Pons (tissue), 1 donor: ENCODE measurements at places on chromosomes 11 and 22.

DNA sequence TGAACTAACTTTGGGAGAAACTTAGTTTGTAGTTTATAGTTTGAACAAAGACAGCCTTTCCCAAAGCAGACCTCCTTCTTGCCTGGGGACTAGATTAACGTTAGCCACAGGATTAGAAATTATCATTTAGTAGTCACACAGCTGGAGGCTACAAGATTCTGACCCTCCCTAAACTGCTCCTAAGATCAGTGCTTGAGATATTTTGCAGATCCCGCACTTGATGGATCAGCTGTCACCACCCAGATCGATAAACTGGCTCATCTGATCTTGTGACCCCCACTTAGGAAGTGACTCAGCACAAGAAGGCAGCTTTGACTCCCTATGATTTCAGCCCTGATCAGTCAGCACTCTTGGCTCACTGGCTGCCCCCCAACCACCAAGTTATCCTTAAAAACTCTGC, 1.6 kb downstream of the SLC22A24 start:
- DNase-seq: no peak

DNA sequence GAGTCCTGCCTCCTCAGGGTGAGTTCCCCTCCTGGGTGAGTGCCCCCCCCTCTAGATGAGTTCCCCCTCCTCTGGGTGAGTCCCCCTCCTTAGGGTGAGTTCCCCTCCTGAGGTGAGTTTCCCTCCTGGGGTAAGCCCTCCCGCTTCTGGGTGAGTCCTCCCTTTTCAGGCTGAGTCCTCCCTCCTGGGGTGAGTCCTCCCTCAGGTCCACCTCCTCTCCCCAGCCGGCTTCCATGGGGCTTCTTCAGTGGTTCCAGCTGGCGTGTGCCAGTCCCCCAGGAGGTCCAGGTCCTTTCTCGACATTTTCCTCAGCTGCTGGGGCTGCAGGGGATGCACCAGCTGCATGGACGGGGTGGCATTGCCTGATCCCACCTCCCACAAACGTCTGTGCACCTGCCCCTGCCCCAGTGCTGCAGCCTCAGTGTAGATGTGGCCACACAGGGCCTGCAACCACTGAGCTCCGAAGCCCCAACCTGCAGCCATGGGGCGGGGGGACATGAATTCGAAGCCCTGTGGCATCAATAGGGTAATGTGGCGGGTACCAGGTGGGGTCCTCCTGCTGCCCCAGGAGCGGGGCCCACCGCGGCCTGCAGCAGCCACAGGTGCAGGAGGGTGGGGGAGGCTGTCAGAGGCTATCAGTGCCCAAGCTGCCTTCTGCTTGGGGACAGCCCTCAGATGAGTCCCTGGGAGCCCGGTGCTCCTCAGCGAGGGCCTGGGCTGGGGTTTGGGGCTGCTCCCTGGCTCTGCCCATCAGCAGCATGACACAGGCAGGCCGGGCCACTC, 101.3 kb upstream of the FGF3 start:
- no peak for DNase-seq

GRCh38 chr22:35540595-35541253, at the start of gene RASD2:
RASD2 (plus strand) TSS chr22:35540831; CDS start chr22:35546810, 5,979 bp downstream.
- DNase-seq: no peak

GRCh38 chr11:4074266-4074665, 20.3 kb upstream of the RRM1 start:
- no peak for DNase-seq

DNA sequence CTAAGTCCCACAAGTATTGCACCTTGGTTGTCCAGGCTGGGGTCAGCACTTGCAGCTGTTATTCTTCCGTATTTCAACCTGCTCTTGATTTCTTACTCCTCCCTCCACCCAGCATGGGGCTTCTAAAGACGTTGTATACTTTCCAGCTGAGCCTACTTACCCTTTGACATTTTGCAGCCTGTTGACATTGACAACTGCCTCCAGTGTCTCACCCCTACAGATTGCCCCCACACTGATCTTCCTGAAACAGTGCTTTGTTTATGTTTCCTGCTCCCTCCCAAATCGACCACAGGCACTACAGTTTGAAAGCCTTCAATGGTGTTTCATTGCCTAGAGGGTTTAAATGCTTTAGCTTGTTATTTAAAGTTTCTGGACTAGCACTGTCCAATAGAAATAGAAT, 56.6 kb downstream of the FAM83F start:
- no peak for DNase-seq

DNA sequence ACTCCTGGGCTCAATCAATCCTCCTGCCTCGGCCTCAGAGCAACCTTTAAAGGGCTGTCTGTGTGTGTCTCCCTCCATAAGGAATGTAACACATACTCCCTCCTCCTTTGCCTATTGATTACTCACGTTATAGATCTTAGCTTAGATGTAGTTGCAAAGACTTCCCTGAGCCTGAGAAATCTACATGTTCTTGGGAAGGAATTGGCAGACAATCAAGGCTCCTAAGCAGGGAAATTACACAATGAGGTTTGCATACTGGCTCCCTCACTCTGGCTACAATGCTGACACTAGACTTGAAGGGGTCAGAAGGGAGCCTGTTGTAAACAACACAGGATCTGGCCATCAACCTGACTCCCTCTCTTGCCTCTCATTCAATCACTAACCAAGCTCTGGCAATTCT, 5.2 kb upstream of the OLFML1 start:
- DNase-seq: no peak

GRCh38 chr11:18243783-18244362, 4.6 kb downstream of the SAA2 start:
- peak; percentile 49 for DNase-seq

- DNase-seq: no peak
Measured at GRCh38 chr11:77126156-77126775, 1.8 kb upstream of the MYO7A start.

GRCh38 chr11:125750629-125751028, 4.5 kb downstream of the PATE1 start:
- no peak for DNase-seq

GRCh38 chr11:19553683-19554333, 158.8 kb upstream of the NAV2 start:
- DNase-seq: peak; percentile 92

DNA sequence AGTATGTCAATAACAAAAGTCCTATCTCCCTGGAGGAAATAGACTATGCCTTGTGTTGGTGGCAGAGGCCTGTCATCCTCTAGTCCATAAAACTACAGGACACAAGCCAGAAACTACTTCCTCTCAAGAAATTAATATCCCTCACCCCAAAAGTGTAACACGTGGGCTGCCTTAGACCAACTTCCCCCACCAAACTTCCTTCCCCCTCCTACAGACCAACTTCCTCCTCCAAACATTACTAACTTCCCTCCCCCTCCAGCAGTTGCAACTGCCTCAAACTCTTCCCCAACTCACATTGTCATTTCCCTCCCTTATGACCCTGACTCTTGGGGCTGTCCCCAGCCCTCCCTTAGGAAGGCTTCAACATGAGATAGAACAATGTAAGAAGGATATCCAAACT, 6.3 kb downstream of the OR52K2 start:
- DNase-seq: peak; percentile 76

GRCh38 chr22:44576311-44577260, 78.6 kb upstream of the RTL6 start:
- no peak for DNase-seq

GRCh38 chr22:27747396-27748221, 53.9 kb downstream of the MN1 start:
- no peak for DNase-seq

DNA sequence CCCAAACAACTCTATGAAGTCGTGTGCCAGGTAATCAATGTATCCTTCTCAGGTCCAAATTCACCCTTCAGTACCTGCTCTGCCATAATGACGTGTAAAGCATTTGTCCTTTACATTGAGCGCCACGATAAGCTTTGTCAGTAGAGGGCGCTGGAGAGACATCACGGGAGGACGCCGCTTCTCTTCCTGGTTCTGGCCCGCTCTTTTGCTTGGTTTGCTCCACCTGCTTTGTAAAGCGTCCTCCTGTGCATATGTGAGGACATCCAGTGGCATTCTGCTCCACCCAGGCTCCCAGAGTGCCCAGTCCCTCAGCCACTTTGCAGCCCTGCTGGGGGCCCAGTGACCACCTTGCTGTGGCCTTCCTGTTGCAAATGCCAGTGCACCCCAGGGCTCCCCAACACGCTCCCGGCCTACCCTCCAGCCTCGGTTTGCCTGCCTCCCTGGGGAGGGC, 61.1 kb downstream of the WT1 start:
- DNase-seq: no peak

DNA sequence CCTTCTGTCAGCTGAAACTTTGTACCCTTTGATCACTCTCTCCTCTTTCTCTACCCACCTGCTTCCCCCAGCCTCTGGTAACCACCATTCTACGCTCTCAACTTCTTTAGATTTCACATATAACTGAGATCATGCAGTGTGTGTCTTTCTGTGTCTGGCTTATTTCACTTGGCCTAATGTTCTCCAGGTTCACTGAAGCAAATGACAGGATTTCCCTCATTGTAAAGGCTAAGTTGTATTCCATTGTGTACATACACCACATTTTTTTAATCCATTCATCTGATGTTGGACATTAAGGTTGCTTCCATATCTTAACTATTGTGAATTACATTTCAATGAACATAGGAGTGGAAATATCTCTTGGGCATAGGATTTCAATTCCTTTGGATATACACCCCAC, 207.6 kb downstream of the MIAT start:
- DNase-seq: no peak

DNA sequence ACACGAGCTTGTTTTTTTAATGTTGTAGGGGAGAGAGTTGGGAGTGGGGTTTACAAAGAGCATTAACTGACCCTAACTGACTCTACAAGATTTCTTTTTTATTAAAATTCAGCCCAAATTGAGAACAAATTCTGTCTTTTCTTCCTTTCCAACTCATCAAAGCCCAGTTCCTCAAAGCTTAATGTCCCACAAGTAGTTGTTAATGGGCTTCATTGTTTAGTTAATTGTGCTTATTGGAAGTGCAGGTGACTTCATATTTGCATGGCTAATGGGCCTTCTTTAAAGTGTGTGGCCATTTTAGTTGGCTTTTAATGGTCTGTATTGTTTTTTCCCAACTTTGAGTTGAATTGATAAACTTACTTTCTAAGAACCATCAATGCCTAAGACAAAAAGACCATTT, 39.8 kb downstream of the MPPED2 start:
- no peak for DNase-seq

DNA sequence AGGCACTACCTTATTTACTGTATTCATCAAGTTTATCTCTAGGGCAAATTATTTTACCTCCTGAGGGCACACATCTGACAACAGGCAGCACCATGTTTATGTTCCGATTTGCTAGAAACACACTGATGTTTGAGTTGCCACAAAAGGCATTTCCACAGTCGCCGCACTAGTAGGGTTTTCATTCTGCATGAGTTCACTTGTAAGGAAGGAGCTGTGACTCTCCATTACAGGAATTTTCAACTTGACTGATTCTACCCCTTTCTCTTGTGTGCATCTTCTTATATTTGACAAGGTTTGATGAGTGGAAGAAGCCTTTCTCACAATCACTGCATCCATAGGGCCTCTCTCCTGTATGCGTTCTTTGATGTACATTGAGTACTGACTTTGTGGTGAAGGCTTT, 455.9 kb upstream of the CNTN5 start:
- DNase-seq: no peak

GRCh38 chr11:6095798-6096197, 11.7 kb upstream of the OR56B4 start:
- DNase-seq: no peak

DNA sequence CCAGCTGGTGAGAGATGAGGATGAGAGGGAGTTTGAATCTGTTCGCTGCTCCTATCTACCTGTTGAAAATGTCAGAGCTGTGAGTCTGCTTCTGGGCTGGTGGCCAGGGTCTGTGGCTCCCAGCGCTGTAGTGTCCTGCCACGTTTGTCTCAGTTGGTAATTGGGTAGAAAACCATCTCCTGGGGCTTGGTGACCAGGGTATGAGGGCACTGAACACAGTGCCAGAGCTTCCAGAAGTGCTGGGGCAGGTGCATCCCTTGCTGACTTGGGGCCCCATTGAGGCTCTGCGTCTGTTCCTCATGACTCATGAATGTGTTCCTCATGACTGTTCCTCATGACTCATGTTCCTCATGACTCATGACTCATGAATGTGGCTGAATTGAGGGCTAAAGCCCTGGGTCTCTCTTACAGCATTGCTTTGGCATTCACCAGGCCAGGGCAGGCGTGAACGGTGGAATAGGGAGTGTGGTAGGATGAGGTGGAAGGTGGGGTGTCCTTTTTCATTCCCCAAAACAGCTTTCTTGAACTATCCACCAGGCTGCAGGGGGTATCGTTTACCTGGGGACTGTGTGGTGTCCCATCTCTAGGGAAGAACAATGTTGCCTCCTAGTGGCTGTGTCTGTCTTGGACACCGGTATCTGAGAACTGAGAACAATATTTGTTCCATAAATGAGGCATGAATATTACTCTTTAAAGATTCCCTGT, 139.5 kb downstream of the COMMD9 start:
- no peak for DNase-seq

GRCh38 chr11:34492806-34493414, 20.7 kb downstream of the ELF5 start:
- peak; percentile 83 for DNase-seq

DNA sequence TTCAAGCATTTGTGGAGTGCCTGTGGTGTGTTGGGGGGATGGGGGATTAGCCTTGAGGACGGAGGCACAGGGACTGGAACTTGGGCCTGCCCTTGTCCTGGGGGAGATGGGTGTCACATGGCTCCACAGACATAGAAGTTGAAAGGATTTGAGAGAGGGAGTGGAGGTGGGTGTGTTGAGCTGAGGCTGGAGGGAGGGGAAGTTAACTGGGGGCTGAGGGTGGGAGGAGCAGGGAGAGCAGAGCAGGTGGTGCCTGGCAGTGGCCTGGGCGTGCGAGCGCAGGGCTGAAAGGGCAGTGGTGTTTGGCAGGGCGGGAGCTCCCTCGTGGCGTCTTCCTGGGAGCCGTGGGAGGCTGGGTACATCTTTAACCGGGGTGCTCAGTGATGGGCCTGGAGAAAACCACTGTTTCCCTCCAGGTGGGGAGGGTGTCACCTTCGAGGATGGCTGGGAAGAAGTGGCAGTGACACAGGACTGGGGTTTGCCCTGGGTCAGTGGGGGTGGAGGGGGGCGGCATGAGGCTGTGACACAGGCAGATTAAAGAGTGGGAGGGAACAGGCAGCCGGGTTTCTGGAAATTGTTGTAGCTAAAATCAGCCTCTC, 45.5 kb downstream of the AP2A2 start:
- no peak for DNase-seq

- no peak for DNase-seq
Measured at GRCh38 chr11:92083123-92083522, 141.5 kb upstream of the FAT3 start.

DNA sequence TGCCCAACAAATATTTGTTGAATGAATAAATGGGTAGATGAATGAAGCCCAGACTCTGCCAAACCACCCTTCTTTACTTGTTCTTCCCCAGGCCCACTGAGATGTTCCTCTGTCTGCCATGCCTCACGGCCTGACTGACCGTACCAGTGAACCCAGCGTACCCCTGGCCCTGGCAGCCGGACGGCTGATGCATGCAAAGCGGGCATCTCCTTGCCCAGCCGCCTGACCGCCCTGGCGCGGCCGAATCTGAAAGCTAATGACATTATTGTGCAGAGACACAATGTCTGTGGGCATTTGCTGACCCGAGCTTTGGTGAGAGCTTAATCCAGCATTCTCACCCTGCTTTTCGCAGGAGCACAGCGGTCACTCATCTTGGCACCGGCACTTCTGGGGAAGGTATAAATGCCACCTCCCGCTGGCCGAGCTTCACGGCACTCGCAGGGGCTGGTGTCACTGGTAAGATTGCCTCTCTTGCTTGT, at the start of gene CRYBB2:
TSS of gene CRYBB2 (plus strand) at position 429 of the 479 bp plus-strand sequence. CDS start 1,791 bp downstream, outside the sequence.
- DNase-seq: no peak
